ENCODE measurements at places on chromosomes 6 and 20. TPM values are rescaled to one million over a fixed set of nuclear protein-coding genes. Genes with fewer than 3 reads are reported as not detected.
A peak's percentile ranks its signal among the peaks of the same experiment; 100 is the strongest.

Gene PLCB4
- total RNA-seq: 0.23 TPM

Gene ENPP3
- 1.9 TPM for total RNA-seq

Gene TRIM10
- 1.9 TPM for total RNA-seq

Gene MEP1A
- total RNA-seq: not detected

Gene TINAG
- total RNA-seq: not detected

Gene SFTA2
- total RNA-seq: not detected

Gene DLL1
- 4.9 TPM for total RNA-seq

Gene FOXQ1
- total RNA-seq: 0.35 TPM

Gene VWA7
- 2.3 TPM for total RNA-seq

Gene NOX3
- not detected for total RNA-seq

Gene ADAM33
- 0.48 TPM for total RNA-seq

Gene ABHD16B
- not detected for total RNA-seq

- peak; percentile 84 for DNase-seq
Observed at GRCh38 chr20:31661625-31662371, 24.1 kb downstream of the COX4I2 start.

DNA sequence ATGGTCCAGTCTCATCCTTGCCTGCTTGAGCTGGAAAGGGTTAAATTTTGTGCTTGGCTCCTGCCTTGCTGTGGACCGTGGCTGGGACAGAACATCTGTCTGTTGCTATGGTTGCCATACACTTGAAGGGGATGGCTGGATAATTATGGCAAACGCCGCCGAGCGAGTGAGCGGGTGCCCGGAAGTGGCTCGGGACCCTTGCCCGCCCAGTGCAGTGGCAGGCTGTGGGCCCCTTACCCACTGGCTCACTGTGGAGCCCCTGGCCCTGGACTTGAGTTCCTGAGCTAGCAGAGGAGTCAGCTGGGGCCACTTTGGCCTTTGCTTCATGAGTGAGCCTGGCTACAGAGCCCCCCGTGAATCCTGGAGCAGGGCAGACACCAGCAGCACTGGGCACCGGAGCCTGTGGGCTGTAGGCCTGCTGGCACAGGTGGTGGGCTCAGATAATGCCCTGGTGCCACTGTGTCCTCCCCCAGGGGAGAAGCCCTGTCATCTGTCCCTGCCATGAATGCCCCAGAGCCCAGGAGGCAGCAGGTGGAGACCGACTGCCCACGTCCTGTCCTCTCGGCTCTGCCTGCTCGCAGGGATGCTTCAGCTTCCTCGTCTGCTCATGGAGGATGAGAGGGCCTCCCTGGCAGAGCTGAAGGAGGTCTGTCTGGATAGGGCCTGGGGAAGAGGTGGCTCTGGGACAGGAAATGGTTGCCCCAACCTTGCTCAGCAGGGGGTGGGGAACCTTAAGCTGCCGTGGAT, 25.5 kb upstream of the NOL4L start:
- no peak for DNase-seq

- DNase-seq: no peak
Observed at GRCh38 chr20:13749811-13750210, 34.9 kb downstream of the ESF1 start.

DNA sequence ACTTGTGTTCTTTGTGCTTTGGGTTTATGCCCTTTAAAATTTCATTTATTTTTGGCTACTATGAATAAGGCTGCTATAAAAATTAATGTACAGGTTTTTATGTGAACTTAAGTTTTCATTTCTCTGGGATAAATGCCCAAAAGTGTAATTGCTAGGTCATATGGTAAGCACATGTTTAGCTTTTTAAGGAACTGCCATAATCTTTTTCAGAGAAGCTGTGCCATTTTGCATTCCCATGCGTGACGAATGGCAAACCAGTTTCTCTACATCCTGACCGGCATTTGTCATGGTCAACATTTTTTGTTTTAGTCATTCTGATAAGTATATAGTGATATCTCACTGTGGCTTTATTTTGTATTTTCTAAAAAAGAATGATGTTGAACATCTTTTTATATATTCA, 236.0 kb upstream of the SGK1 start:
- DNase-seq: no peak

DNA sequence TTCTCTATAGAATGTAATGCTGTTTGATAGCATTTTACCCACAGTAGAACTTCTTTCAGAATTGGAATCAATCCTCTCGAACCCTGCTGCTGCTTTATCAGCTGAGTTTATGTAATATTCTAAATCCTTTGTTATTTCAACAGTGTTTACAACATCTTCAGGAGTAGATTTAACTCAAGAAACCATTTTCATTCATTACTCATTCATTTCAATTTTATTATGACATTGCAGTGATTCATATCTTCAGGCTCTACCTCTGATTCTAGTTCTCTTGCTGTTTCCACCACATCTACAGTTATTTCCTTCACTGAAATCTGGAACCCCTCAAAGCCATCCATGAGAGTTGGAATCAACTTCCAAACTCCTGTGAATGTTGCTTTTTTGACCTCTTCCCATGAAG, 93.7 kb downstream of the ZFAND3 start:
- no peak for DNase-seq

DNA sequence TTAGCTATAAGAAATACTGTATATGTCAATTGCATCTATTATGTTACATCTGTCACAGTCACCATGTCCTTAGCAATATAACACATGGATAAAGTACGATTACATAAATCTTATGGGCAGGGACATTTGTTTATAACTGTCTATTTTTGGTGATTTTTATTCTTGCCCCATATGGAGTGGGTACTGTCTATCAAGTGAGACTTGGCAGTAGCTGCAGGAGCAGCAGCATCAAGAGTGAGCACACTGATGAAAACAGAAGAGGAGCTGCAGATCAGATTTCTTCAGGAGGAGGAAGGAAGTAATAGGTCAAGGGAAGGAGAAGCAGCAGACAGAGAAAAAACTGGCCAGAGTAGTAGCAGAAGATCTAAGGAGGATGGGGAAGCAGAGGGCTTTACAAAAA, 516.7 kb downstream of the C6orf118 start:
- DNase-seq: no peak

DNA sequence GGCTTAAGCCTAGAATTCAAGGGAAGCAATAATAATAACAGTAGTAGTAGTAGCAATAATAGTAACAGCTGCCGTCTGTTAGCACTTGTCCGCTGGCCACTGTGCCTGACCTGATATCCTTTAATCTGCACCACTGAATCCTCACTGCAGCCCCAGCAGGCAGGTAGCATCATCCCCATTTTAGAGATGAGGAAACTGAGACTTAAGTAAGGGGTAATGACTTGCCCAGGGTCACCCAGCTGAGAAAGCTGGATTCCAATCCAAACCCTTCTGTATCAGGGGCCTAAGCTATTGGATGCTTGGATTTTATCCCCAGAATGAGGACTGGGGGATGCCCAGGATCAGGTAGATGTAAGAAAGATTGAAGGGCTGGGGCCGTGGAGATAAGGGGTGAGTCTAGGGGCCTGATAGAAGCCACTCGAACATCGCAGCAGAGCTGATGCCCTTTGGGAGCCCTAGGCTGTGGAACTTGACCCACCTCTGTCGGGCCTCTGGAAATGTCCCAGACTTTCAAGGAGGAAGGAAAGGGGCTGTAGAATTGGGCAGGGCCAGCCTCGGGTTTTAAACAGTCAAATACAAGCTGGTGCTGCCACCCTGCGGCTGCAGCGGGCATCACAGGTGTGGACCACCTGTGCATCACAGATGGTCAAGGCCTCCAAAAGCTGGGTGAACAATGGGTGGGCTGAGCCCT, 102.1 kb upstream of the MYL9 start:
- peak; percentile 65 for DNase-seq

GRCh38 chr6:53868626-53869025, 73.8 kb downstream of the LRRC1 start:
- no peak for DNase-seq

DNA sequence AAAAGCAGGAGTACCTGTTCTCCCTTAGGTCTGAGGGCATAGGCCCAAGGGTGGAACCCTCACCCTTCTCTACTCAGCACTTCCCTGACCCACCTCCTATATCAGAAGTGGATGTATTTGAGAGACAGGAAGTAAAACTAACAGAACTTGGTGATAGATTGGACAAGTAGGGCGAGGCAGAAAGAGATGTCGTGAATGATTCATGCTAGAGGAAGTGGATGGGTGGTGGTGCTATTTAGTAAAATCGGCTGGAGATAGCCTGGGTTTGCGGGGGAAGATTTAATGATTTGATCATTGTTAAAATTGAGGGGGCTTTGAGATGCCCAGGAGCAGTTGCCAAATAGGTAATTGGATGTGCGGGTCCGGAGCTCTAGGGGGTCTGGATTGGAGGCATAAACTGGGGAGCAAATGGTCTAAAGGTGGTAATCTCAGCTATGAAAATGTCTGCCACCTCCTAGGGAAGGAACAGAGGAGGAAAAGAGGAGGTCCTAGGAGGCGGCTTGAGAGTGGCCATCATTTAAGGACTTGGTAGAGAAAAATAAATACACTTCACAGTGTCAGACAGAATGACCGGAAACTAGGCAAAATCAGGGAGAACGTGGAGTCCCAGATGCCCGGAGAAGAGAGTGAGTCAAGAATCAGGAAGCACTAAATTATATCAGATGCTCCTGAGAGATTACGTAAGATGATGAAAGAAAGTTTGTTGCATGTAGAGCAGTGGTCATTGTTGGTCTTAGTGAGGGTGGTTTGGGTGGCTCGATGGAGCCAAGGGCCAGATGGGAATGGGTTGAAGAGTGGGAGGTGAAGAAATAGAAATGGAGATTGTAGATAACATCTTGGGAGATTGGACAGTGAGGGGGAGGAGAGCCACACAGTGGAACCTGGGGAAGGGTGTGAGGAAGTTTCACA, 142.0 kb downstream of the CEP57L1 start:
- DNase-seq: no peak

DNA sequence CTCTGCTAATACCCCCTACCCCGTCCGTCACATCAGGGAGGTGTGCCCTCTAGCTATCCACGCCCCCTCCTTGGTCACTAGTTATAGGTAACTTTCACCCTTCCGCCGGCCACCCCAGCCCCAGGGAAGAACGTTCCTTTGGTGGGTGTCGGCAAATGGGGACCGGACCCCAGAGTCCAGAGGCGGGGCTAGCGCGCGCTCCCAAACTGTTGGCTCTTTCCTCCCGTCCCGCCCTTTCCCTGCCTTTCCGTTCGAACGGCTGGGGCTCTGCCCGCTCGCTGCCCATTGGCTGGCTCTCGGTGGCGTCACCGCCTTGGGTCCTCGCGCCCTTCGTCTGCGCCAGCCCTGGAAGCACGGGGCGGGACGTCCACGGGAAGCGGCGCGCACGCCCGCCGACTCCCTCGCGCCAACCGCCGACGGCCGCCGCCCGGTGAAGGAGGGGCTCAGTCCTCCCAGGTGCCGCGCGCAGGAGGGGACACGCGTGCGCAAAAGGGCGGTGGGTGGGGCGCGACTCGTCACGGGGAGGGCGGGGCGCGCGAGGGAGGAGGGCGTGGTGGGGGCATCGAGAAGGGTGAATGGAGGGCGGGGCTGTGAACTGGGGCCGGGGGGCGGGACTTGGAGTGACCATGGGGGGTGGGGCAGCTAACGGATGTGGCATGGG, 634 bp upstream of the PHF1 start:
- peak; percentile 99 for DNase-seq

- no peak for DNase-seq
Observed at GRCh38 chr6:90758741-90759140, 171.9 kb upstream of the MAP3K7 start.

DNA sequence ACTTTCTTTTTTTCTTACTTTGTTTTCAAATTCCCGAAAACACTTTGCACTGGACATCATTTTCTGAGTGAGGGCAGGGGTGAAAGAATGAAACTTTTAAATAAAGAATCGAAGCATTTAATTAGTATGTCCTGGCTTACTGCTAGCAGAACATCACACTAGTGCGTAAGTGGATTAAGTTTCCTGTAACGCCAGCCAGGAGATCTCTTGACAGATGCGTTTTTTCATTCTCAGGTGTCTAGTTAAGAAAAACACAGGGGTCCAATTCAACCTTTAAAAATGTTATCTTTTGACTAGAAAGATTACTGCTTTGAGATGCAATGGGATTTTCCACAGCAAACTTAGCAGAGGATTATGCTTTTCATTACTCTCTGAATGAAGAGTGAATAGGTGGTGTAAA, 858.8 kb upstream of the EPHA7 start:
- no peak for DNase-seq

GRCh38 chr6:63504777-63505384, 67.4 kb upstream of the LOC128125822 start:
- no peak for DNase-seq

GRCh38 chr6:167007985-167008384, 8.8 kb downstream of the CEP43 start:
- no peak for DNase-seq

DNA sequence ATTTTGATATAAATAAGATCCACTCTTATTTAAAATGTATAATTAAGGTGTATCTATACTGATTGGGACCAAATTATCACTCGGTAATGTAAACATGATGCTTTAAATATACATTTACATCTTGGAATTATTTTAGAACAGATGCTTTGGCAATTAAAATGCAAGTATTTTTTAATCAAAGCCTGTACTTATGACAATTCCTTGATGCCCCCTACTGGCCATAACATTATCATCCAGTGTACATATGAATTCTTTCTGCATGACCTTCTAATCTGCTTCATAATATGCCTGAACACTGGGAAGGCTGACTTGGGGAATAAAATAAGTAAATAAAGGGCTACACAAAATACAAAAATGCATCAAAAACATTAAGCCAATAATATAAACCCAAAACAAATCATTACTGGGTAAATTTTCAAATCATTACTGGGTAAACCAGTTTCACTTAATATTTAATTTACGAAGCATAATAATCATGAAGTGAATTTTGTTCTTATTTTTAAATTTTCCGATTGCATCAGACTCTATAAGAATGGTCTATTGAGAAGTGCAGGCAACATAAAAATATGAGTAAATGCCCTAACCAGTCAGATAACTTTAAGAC, 65.1 kb downstream of the CGA start:
- no peak for DNase-seq

GRCh38 chr6:36815962-36816735, 23.1 kb downstream of the CPNE5 start:
- no peak for DNase-seq

DNA sequence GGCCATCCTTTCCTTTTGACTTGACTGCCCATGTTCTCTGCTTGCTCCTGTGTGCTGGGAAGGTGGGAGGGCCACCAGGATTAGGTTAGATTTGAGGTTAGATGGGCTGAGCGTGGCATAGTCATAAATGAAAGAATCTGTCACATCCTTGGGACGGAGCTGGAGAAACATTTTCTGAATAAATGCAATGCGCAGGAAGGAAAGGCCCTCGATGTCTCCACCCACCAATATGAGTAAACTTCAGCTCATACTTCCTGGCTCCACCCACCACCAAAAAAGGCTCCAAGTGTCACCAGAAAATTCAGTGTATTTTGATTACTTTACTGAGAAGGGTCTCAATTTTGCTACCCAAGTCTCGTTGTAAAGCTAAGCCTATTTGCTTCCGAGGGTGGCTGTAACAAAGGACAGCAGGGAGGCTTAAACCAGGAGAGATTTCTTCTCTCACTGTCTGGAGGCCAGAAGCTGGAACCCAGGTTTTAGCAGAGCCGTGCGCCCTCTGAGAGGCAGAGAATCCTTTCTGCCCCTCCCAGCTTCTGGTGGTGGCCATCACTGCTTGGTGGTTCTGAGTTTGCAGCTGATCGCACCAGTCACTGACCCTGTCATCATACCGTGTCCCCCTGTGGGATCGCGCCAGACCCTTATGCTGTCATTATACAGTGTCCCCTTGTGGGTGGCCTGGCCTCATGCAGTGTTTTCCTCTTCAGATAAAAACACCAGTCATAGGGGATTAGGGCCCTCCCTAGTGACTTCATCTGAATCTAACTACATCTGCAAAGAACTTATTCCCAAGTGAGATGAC, 137.8 kb downstream of the TTLL2 start:
- DNase-seq: peak; percentile 18

- DNase-seq: no peak
Observed at GRCh38 chr20:14522595-14522994, 185.2 kb upstream of the FLRT3 start.
